ENCODE measurements at places on chromosomes 2 and 18.

- no peak for DNase-seq
Measured at GRCh38 chr18:74661691-74662090, 64.0 kb downstream of the ZNF407 start.

DNA sequence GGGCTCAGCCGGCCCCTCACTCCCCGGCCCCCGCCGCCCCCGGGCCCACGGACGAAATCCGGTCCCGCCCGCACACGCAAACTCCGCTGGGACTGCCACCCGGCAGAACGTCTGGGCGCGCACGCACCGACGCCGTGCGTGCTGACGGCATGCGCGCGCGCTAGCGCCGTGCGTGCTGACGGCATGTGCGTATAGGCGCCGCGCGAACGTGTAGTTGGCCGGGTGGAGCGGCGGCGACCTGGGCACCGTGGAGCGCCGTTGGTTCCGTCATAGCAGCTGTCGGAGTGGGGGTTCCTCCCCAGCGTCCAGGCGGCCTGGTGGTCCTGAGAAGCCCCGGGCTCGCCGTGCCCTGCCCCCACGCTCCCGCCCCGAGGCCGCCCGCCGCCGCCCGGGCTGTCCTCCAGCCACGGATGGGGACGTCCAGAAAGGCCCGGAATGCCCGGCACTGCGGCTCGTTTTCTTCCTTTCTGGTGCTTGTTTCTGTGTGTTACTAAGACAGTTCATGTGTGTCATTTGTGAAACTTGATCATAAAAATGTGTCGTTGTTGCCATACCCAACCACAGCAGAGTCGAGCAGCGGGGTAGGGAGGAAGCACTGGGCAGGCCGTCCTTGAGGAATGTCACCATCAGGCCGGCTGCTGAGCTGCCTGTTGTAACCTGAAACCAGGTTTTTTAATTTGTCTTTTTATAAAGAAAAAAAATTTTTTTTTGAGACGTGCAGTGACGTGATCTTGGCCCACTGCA is at the start of gene TXNL4A:
Gene TXNL4A, minus strand, starts transcription at position 113 of the 744 bp plus-strand sequence. CDS start 171 bp downstream, outside the sequence.
- peak; percentile 65 for DNase-seq

- no peak for DNase-seq
Measured at GRCh38 chr2:97675430-97676113, 6.1 kb downstream of the C2orf92 start.

DNA sequence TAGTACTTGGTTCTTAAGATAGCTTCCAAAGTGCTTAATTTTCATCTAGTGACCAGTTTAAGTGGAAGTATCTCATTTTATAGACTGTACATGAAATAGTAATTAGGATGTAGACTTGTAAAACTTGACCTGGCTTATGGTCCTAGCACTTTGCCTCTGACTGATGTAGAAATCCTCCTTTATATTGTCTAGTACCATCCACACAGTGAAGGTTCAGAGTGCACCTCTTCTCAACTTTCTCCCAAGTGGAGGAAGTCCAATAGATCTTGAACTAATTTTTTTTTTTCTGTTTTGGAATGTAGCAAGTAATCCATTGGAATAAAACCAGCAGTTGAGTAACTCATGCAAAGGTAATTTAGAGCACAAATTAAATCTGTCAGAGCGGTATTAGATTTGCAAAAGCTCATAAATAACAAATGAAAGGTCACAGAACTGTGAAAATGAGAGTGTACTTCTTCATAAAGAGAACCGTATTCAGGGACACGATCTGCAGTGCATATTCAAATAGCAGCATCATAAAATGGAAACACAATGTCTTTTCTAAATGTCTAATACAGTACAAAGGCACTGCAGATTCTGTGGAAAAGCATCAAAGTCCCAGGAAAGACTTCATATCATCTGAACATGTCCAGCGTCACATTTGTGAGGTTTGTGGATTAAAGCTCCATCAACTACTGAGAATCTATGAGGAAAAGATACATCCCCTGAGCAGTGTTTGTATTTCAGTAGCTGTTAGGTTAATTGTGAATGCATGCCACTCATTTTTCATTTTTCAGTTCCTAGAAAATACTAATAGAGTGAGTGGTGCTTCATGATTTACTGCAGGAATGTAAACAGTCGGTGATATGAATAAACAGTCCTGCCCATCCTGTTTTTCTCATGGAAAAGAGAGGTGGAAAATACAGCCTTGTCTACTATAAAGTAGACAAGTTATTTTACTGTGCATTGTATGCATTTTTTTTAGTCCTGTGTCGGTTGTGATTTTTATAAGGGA is 100.7 kb downstream of the LYPD6 start:
- no peak for DNase-seq

- no peak for DNase-seq
Measured at GRCh38 chr2:58063641-58064040, 17.0 kb downstream of the VRK2 start.

DNA sequence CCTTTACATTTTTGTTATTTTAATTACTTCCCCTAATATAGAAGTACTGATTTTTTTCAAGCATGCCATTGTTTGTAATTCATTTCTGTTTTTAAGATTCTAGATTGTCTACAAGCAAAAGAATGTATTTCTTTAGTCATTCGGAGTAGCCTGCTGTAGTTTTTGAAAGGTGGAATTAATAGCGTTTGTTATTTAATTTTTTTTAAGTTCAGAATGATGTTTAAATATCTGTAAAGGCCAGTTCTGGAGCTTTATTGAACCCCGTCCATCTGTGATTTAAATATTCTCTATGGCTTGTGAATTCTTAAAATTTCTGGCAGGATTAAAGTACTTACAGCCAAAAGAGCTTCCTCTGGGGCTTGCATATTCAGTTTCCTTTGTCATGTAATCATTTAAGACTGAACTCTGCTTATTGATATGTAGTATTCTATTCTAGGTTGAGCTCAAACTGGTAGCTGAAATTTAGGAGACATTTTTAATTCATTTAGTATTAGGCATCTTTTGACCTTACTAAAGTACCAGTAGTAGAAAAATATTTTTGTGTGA is 5.2 kb downstream of the TGIF1 start:
- no peak for DNase-seq

Data from LNCaP clone FGC (cell line).